ENCODE measurements at places on chromosomes 7 and 10.

DNA sequence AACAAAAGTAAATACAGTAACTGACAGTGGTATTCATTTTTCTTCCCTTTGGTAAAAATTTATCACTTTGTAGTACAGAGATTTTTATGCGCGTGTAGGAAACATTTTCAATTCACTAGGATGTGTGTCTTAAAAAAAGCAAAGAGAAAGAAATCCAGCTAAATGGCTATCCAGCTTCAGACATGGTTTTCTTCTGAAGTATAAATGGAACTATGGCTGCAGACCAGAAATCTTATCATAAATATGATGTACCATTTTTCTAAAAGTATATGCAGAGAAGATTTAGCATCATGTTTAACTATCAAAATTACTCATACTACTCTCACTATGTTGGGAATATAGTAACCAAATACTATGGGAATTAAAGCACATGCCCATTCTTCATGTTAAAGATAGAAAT lies 328.4 kb upstream of the SMIM30 start:
- no peak for DNase-seq

DNA sequence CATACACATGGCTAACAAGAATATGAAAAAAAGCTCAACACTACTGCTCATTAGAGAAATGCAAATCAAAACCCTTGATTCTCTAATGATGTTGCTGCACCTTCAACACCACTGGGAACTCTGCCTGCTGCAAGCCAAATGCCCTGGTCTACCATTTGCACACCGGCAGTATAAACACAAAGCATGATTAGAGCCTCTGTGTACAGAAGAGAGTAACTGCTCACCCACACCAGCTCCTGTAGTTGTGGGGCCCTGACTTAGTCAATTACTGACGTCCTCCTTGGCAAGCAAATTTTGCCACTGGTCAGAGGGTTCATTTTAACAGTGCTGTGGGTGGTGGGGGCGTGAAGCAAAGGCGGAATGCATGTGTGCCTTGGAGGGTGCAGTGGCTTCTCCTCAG lies 96.1 kb upstream of the RHEB start:
- no peak for DNase-seq

DNA sequence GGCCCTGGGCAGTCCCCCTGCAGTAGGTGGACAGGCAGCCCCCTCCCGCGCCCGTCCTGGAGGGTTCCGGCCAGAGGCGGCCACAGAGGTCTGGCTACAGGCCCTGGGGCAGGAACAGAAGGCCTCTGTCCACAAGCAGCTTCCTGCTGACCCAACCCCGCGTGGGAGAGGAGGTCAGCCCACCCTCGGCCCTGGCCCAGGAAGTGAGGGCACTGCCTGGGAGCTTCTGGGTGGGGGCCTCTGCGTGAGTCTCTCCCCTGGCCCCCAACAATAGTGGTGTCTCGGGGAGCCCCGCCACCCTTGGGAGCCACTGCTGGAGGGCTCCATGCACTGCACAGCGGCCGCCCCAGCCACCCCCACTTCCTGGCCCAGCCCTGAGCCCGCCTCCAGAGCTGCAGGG lies 4.7 kb downstream of the MICALL2 start:
- DNase-seq, result no peak

- DNase-seq, result peak; percentile 12
Observed at GRCh38 chr10:80924063-80924952, 386.6 kb downstream of the SH2D4B start.

- DNase-seq, result no peak
Observed at GRCh38 chr10:1183033-1183396, 126.8 kb downstream of the WDR37 start.

GRCh38 chr10:131942455-131942854 lies 39.3 kb downstream of the BNIP3 start:
- no peak for DNase-seq

GRCh38 chr10:44995914-44996669 lies 4.6 kb upstream of the ZNF22 start:
- peak; percentile 64 for DNase-seq

- no peak for DNase-seq
Observed at GRCh38 chr10:84550756-84551436, 222.5 kb downstream of the CCSER2 start.

DNA sequence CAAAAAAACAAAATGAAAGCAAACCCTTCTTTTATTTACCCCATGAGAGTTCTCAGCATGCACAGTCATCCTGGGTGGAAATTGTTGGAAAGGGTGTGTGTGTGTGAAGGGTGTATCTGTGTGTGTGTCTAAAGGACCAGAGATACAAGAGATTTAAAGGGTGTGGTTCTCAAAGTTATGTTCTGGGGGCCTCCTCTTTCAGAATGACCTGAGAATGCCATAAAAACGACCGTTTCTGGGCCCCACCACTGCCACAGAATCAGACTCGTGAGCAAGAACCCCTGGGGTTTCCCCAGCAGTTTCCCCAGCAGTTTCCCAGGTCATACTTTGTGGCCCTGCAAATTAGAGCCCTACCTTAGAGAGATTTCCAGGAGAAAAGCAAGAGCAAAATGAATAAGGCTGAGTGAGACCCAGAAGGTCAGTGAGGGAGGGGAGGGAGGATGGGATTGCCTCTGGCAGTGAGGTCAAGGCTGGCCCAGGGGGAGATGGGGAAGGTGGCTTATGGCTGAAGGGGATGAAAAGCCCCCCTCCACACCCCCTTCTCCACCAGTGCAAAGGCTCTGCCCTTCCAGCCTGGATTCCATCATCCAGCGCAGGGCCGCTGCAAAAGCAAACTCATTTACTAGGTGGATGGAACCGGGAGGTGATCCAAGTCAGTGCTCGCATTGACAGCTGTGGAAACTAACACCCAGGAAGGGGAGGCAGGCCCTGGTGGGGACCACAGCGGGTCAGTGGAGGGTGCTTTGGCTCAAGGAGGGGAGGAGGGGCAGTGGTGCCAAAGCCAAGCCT lies 10.2 kb downstream of the PYROXD2 start:
- DNase-seq, result peak; percentile 45

- no peak for DNase-seq
Observed at GRCh38 chr7:16850614-16851466, 30.9 kb downstream of the AGR3 start.

- DNase-seq, result no peak
Observed at GRCh38 chr10:5742116-5742515, 57.5 kb downstream of the TASOR2 start.

DNA sequence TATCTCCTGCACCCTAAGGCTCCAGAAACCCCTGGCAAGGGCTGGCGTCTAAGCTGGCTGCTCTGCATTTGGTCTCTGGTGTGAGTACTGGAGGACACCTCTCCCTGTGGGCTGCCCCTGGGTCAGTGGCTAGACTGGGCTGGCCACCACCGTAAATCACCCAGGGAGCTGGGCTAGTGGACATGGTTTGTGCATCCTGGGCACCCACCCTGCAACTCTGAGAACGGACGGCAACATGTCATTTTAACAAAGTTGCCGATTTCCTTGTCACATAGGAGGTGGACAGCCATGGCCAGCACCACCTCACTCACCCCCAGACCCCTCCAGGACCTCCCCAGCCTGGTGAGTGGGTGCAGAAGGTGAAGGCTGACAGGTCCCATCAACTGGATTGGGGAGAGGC lies 26.8 kb upstream of the PCBD1 start:
- no peak for DNase-seq

DNA sequence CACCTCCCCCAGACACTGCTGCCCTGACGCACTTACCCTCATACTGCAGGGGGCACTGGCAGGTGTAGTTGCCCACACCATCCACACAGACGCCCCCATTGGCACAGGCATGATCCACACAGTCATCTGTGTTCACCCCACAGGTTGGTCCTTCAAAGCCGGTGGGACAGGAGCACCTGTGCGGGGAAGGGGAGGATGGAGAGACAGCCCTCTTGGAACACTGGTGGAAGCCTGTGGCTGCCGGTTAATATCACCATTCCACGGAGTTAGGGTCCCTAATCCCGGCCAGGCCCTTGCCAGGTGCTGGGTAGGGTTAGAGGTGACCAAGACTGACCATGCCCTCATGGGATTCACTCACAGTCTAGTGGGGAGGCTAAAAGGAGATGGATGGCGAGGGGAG lies 171.8 kb downstream of the SLIT1 start:
- DNase-seq, result no peak

DNA sequence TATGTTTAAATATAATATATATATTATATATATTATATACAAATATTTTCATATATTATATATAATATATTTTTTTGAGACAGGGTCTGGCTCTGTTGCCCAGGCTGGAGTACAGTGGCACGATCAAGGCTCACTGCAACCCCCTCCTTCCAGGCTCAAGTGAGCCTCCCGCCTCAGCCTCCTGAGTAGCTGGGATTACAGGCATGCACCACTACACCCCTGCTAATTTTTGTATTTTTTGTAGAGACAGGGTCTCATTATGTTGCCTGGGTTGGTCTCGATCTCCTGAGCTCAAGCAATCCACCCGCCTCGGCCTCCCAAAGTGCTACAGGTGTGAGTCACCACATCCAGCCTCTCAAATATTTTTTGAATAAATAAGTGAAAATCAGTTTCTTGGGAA lies 215.5 kb downstream of the GATA3 start:
- no peak for DNase-seq

DNA sequence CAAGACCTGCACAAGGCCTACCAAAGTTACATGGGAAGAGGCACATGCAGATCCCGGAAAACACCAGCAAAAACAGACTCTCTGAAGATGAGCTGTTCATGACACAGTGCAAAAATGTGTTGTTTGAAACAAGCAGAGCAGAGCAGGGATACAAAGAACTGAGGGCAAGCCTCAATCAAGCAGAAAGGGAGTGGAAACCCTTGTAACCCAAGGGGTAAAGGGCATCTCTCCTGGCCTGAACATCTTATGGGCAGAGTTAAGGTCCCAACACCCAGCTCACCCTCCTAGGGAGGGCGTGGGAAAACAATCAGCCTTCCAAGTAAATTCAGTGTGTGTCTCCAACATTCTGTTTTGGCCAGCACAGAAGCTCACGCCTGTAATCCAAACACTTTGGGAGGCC lies 10.5 kb downstream of the PSPH start:
- no peak for DNase-seq

- no peak for DNase-seq
Observed at GRCh38 chr10:51063659-51064535, 10.4 kb upstream of the PRKG1 start.

GRCh38 chr10:76350583-76350982 lies 919.2 kb downstream of the LRMDA start:
- no peak for DNase-seq

DNA sequence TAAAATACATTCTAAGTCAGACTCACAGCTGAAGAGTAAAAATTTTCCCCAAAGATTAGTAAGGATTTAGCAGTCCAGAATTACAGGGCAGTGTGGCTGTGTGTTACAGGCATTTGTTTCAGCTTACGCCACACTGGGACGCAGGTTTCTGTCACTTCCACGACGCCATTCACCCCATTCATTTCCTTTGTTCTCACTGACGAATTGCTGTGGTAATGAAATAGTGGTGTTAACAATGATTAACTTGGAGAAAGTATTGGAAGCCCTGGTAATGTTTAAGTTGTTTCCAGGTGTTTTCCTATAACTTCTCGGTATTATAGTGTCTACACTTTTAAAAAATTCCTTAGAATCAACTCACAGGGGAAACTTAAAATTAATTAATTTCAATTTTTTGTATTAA lies 370.9 kb downstream of the SH2D4B start:
- no peak for DNase-seq

- DNase-seq, result no peak
Observed at GRCh38 chr10:11175823-11176243, 158.2 kb downstream of the CELF2 start.

DNA sequence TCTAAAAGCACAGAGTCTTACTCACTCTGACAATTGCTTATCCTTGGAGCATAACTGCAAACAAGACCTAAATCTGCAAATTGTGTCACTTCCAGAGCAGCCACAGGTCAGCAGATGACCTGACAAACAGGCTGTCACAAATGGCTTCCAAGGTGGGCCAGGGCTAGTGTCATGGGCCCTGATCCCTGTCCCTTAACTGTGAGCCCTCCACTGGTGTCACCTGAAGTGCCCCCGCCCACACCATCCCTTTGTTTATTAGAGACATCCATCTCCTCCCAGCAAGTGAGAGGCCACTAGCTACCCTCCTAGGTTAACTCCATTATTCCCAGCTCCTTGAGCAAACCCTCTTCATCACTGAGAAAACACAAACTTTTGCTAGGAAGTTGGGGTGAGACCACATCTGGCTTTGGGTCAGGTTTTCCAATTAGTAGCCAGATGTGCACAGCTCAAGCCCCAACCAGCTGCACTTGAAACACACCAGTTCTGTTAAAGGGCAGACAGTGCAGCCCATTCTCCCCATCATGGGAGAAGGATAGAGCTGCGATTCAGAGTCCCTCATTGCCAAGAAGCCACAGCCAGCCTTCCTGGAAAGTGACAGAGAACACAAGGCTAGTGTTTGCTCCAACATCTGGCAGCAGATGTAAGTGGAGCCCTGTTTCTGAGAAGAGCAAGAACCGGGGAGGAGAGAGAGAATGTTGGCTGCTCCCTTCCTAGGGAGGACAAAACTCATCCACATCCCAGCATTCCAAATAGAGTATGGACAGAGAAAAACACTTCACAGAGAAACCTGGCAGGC lies 75.7 kb upstream of the NANOS1 start:
- no peak for DNase-seq

DNA sequence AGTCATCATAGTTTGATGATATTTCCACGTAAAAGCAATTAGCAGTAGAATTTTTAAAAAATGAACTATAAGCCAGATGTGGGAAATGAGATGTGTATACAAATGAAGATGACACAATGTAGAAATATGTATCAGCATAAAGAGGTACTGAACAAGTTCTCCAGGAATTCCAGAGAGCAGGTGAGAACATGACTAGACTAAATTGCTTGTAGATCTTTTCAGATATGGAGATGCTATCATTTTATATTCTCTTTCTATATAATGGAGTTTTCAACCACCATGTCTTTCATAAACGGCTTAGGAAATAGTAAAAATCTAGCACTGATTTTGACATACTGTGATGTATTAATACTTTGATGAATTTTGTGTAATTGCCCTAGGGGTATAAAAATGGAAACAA lies 130.9 kb downstream of the SEMA3D start:
- DNase-seq, result no peak

DNA sequence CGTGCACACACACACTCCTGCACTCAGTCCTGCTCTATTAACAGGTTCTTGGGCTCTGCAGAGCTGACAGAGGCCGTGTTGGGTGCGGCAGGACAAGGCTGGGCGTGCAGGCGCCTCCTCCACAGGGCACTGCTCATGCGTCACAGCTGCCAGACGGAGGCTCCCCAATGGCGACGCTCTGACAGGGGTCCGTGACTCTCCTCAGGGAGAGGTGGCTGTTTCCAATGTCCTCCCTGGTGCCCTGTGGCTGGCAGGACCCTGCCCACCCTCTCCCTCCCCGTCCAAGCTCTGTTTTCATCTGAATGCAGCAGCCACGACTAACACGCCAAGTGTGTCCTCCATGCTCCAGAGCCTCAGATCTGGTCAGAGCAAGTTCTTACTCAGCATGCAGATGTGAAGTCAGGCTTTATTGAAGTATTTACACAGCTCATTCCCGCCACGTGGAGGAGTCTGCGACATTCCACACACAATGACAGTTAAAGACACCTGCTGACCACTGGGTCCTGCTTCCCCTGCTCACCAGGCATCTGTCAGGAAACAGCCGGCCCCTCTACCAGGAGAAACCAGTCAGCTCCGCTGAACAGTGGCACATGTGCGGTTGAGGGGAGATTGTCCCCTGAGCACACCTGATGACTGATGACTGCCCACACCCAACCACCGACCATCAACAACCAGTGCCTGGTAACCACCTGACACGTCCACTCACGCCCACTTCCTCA lies 116.7 kb downstream of the VIPR2 start:
- DNase-seq, result no peak
